Effector memory CD4-positive, alpha-beta T cell (primary cell): ENCODE measurements at places on chromosomes 12 and 14.

- DNase-seq, result no peak
Measured at GRCh38 chr14:94622653-94623421, 10.6 kb downstream of the SERPINA3 start.

DNA sequence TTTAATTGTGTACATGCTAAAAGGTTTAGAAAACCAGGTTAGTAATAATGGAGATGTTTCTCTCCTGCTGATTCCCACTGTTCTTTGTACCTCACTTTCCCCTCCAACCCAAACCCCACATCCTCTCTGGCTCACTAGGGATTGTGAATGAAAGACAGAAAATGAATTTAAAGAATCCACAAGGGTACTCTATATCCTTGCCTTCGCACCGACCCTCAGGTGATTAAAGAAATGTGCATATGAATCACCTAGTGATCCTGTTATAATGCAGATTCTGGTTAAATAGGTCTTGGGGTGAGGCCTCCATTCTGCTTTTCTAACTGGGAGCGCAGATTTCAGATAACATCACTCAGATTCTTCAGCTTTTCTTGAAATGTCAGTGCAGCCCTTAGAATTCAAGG is 84.3 kb upstream of the OTX2 start:
- DNase-seq, result no peak

DNA sequence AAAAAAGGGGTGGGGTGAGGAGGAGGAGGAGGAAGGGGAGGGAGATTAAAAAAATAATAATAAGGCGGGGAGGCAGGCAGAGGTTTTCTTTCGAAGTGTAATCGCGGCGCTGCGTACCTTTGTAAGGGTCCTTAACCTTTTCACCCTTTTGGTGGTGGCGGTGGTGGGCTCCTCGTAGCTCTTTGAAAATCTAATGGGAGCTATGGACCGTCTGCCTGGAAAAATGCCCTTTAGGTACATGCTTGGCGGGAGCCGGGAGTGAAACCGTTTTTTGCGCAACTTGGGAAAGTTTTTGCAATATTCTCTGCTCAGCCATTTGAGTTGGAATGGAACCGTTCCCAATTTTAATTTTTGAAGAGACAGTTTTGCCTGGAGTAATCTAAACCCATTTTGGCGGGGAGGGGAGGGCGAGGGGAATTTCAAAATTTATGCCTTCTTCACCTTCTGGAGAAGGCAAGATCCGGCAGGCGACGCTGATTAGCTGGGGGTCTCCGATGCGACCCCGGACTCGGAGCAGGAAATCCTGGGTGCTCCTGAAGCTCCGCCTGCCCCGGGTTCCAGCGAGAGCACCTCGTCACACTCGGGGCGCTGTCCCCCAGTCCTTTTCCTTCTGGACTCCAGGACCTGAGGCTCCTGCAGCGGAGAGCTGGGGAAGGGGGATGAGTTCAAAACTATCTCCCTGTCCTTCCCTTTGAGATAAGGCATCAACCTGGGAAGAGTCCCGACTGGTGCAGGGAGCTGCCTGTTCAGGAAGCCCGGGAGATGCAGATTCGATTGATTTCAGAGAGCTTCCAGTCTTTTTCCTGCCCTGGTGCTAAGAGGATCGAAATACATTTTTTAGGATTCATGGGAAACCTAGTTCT is 74.6 kb upstream of the TBX5 start:
- no peak for DNase-seq

- DNase-seq, result no peak
Measured at GRCh38 chr14:66509874-66510273, 1.9 kb downstream of the GPHN start.

- no peak for DNase-seq
Measured at GRCh38 chr14:100653409-100653808, 66.2 kb upstream of the BEGAIN start.

GRCh38 chr12:55929306-55929791 is 1.6 kb upstream of the DGKA start:
- peak; percentile 69 for DNase-seq

GRCh38 chr14:28308734-28309133 is 457.9 kb upstream of the FOXG1 start:
- DNase-seq, result no peak

GRCh38 chr12:65450625-65451024 is 172.1 kb downstream of the MSRB3 start:
- DNase-seq, result no peak

DNA sequence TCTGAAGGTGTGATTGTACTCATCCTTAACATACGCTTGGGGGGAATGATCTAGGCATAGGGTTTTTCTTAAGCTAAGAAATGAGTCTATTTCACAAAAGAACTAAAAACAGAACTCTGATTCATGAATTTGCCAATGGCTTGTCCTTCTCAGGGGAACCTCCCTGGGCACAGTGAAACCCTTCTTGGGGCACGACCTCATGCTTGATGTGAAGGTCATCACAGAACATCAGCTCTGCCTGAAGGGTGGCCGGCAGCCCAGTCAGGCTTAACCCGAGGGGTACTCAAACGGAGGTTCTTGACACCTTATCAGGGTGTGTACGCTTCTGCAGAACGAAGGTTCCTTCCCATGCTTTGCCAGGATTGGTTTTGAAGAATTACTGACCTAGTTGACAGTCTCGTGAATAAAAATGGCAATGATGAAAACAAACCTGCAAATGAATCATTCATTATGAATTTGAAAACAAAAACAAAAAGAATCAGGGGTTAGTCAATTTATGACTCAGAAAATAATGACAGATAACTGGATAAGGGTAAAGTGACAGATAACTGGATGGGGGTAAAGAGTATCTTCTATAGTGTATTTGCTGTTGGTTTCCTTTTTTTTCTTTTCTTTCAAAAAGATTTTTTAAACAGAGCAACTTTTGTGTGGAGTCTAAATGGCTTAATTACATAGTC is 86.4 kb downstream of the GALNT8 start:
- no peak for DNase-seq
